ENCODE measurements at places on chromosomes 4 and X. TPM values are rescaled to one million over a fixed set of nuclear protein-coding genes. Genes with fewer than 3 reads are reported as not detected.
A peak's percentile ranks its signal among the peaks of the same experiment; 100 is the strongest.

Gene GDPD2
- not detected for total RNA-seq

Gene ANTXR2
- 3.8 TPM for total RNA-seq

Gene PAGE1
- total RNA-seq = not detected

Gene C4orf51
- not detected for total RNA-seq

Gene NEXMIF
- total RNA-seq = 0.37 TPM

Gene FGF13
- total RNA-seq = not detected

Gene SPANXN1
- not detected for total RNA-seq

Gene TKTL1
- total RNA-seq = not detected

- DNase-seq = no peak
Measured at GRCh38 chr4:24417206-24417605, 167.1 kb downstream of the DHX15 start.

DNA sequence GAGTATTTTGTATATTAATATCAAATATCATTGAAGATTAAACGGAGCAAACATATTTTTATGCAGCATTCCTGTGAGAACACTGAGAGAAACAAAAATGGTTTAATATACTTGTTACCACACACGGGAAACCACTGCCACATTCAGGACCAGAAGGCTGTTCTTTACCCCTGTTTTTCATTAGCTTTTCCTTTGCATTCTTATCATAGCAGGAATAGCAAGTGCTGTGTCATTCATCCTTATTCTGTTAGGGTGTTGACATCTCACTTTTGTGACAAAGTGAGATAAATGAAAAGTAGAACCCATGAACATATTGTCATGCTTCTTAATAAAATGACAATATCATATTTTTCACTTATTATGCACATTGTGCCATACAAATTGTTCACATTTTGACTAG lies 212.4 kb upstream of the NDST4 start:
- DNase-seq = no peak

DNA sequence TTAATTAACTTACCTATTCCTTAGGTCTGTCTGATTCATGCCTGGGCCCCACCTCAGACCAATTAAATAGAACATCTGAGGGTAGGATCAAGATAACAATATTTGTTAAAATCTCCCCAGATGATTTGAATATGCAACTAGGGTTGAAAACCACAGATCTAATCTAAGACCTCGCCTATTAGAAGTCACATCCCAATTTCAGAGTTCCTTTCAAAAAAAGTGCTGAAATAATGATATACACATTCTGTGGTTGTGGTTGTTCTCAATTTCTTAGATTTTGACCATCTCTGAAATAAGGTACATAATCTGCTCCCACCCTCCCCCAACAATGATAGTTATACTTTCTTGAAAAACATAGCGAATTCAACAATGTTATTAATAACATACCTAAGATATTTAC lies 27.7 kb downstream of the NIPAL1 start:
- no peak for DNase-seq

- DNase-seq = no peak
Measured at GRCh38 chr4:26938516-26938915, 77.9 kb downstream of the STIM2 start.

GRCh38 chrX:47831788-47832187 lies 4.9 kb upstream of the ZNF81 start:
- DNase-seq = peak; percentile 68

DNA sequence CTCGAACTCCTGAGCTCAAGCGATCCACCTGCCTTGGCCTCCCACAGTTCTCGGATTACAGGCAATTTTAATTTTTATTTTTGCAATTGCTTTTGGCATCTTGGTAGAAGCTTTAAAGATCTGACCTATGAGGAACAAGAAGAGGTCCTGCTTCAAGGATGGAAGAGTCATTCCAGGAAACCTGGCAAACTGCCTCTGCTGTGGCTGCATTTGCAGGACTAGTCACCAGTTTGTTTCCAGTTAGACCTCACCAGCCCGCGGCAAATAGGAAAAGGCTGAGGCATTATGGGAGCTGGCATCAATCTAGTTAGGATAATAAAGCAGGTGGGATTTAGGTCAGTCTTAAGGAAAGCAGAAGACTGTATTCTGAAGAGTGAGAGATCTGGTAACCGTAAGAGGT lies 51.9 kb upstream of the LAS1L start:
- no peak for DNase-seq

GRCh38 chr4:575281-576141 lies 584 bp downstream of the TMEM271 start:
- peak; percentile 47 for DNase-seq

GRCh38 chr4:111399623-111400022 lies 745.6 kb upstream of the FAM241A start:
- DNase-seq = no peak

Data from activated CD4-positive, alpha-beta T cell treated with anti-CD3 and anti-CD28 coated beads for 36 hours (primary cell).